ENCODE measurements at places on chromosomes 6 and 20. TPM values are rescaled to one million over a fixed set of nuclear protein-coding genes. Genes with fewer than 3 reads are reported as not detected.
A peak's percentile ranks its signal among the peaks of the same experiment; 100 is the strongest.

DNA sequence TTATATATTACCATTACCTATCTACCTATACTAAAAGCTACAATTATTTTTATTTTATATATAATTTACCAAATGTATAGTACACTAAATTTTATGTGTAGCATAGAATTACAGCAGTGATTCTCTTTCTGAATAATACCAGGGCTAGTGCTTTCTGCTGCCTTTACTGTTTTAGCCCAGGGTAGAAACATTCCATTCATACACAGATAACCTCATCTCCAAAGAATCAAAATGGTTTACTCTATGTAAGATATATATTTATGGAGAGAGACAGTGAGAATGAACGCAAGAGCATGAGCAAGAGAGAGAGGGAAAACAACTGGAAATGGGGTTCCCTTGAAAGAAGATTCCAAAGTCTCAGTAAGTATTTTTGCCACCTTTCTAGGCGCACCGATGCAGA is 56.3 kb upstream of the ATXN1 start:
- no peak for DNase-seq

GRCh38 chr20:50704971-50705370 is 13.6 kb upstream of the RIPOR3 start:
- no peak for DNase-seq

DNA sequence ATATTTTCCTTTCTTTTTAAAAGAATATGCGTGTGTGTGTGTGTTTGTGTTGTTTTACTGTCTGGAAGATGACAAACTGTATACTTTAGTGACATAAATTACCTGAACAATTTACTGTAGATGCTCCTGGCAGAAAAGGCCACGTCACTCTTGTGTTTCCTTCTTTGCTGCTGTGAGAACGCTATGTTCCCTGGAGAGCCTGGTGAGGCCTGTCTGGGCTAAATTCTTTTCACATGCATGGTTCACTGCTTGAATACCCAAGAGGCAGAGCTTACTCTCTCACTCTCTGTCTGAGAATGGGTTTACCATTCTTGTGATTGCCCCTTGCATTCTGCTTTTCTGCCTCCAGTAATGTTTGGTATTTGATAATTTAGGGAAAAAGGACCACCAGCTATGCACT is 64.3 kb downstream of the EDN1 start:
- peak; percentile 65 for DNase-seq

GRCh38 chr6:89610149-89610642 is 28.4 kb downstream of the LYRM2 start:
- DNase-seq = peak; percentile 77

DNA sequence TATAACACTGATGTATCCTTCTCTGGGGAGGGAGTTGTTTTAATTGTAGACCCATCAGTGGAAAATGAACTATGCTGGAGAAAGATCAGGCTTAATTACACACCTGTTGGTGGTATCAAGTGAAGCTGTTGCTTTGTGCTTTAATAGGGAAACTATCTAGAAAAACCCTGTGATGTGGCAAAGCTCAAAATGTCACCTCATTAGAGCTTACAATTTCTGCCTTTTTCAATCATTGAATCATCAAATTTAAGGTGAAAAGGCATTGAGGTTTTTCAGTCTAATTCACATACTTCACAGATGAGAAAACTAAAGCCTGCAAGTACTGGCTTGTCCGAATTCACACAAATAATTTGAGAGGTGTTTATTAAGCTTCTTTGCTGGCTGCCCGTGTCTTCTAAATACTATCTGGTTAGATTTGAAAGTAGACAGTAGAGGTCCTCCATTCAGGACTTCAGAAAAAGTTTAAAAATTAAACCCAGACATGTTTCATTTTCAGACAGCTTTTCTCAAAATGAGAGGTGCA is 143.3 kb upstream of the MAP3K7 start:
- DNase-seq = no peak

DNA sequence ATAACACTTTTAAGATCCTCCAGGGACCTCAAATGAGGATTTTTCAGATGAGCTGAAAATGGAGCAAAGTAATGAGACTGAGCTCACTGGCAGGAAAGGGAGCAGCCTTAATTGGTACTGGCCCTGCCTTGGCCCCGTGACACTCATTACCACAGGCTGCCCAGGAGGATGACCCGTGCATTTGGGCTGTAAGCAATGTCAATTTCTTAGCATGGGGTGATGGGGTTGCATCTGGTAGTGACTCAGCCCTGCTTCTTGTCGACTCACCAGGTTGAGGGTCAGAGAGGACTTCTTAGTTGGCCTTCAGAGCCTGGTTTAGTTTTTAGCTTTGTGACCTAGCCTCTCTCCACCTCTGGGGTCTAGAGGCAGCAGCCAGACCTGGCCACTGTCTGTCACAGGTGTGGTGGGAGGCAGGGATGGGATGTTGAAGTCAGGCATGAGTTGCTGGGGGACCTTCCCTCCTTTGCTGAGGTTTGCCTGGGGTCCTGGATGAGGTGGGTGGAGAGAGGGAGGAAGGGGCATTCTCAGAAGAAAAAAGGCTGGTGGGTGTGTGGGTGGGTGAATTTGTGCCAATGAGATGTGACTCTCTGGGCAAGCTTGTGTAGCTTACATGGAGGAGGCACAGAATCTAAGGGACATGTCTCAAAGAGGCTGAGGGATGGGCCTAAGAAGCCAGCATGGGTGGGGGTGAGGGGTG is 25.9 kb upstream of the EPB41L1 start:
- DNase-seq = no peak

- no peak for DNase-seq
Measured at GRCh38 chr20:34946661-34947060, 8.9 kb downstream of the GSS start.

DNA sequence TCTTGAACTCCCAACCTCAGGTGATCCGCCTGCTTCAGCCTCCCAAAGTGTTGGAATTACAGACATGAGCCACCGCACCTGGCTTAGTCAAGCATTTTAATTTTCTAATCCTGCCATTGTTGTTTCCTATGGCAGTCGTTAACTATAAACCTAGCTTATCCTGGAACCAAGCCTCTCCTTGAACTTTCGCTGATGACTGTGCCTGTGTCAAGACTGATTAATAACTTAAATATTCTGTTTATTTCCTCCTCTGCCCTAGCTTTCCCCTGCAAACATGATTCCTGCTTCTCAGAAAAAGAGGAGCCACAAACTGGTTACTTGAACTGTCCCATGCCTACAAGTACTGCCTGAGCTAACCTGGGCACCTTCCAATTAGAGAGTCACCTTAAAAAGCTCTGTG is 1.5 kb downstream of the VNN1 start:
- no peak for DNase-seq

GRCh38 chr6:134289204-134289575 is 28.7 kb downstream of the SGK1 start:
- no peak for DNase-seq

- DNase-seq = peak; percentile 10
Measured at GRCh38 chr6:24960991-24961475, 25.3 kb upstream of the RIPOR2 start.

DNA sequence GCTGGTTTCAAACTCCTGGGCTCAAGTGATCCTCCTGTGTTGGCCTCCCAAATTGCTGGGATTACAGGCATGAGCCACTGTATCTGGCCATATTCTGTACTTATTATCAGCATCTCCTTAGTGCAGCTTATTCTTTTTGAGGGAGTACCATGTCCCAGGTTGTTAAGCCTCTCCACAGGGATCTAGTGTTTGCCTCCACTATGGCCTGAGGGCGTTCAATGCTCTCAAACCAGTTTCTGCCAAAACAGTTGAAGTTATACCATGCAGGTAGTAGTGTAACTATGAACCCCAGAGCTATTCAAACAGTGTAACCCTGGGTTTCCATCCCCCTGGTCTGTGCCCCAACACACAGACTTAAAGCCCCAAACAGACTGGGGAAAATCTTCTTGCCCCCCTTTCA is 81.7 kb downstream of the BACH2 start:
- DNase-seq = no peak

DNA sequence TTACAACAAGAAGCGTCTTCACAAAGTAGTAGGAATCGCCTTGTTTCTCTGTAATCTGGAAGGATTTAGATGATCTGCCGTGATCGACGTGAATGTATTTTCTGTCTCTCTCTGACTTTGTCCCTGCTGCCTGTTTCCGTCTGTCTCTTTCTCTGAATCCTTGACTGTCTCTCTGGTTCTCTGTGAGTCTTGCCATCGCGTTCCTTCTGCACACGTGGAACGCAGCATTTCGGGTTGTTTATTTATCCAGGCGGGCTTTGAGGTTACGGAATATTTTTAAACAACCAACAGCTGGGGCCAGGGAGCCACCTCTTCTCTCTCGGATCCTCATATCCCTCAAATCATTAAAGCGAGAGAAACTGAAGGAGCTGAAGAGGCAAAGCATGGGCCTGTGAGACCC is 215.9 kb downstream of the ZDHHC14 start:
- no peak for DNase-seq

- no peak for DNase-seq
Measured at GRCh38 chr6:39440039-39440426, 117.5 kb upstream of the KCNK16 start.

DNA sequence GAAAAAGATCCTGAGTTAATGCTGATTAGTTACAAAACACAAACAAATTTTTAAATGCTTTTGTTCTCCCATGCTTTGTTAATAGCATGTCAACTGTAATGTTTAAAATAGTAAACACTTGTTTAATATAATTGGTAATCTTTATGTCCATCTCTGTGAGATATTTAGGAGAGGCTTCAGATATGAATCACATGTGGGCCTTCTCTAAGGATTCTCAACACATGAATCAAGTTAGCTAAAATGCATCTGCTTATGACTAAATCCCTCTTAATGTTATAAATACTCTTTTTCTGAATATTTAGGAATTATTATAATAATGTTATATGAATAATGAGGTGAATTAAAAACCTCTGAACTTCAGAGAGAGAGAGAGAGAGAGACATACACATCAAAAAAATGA is 345.9 kb upstream of the MANEA start:
- no peak for DNase-seq

DNA sequence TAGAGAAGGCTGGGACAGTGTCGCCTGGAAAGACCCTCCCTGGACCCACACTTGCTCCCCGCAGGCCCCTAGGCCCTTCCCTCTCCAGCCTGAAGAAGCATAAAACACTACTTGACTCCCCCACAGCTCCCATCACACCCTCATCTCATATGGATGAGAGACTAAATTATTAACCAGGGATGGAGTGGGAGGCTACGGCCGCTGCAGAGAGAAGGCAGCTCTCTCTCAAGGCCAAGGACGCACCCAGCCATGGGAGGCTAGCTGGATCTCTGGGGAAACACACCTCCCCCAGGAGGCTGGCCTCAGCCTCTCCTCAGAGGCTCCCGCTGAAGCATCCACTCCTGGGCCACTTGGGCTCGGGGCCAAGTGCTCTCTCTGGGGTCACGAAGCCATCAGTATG is 102.5 kb downstream of the GRM4 start:
- DNase-seq = no peak

GRCh38 chr20:42613076-42613475 is 576.6 kb downstream of the PTPRT start:
- no peak for DNase-seq

EYA2 gene
- total RNA-seq = 0.52 TPM

ZNF311 gene
- total RNA-seq = not detected

TULP1 gene
- total RNA-seq = not detected

SLC22A23 gene
- 20.4 TPM for total RNA-seq
